ENCODE measurements at places on chromosomes 3 and 15. TPM values are rescaled to one million over a fixed set of nuclear protein-coding genes. Genes with fewer than 3 reads are reported as not detected.

GRCh38 chr3:107745354-107745753, 222.6 kb downstream of the BBX start:
- no peak for DNase-seq
- peaks cover 30% of the 10 kb centered on the region for H3K4me1 ChIP-seq
- H3K27ac ChIP-seq = no peak overlapping the region
- H3K27me3 ChIP-seq = no peaks in the 10 kb centered on the region
- H3K36me3 ChIP-seq = no peaks in the 10 kb centered on the region

GRCh38 chr15:70765504-70766281, 2.3 kb upstream of the UACA start:
- peak overlapping the region; percentile 73 for H3K27ac ChIP-seq
- peaks cover 35% of the 10 kb centered on the region for H3K4me1 ChIP-seq
- H3K4me3 ChIP-seq = peak overlapping the region; percentile 91
- H3K27me3 ChIP-seq = peaks cover 16% of the 10 kb centered on the region
- no peak for DNase-seq

- peaks cover 8% of the 10 kb centered on the region for H3K4me1 ChIP-seq
- H3K36me3 ChIP-seq = no peaks in the 10 kb centered on the region
- H3K27me3 ChIP-seq = no peaks in the 10 kb centered on the region
- no peak for DNase-seq
- no peak overlapping the region for H3K27ac ChIP-seq
These were observed 140.5 kb downstream of the TLE3 start for GRCh38 chr15:69957175-69957574.

DNA sequence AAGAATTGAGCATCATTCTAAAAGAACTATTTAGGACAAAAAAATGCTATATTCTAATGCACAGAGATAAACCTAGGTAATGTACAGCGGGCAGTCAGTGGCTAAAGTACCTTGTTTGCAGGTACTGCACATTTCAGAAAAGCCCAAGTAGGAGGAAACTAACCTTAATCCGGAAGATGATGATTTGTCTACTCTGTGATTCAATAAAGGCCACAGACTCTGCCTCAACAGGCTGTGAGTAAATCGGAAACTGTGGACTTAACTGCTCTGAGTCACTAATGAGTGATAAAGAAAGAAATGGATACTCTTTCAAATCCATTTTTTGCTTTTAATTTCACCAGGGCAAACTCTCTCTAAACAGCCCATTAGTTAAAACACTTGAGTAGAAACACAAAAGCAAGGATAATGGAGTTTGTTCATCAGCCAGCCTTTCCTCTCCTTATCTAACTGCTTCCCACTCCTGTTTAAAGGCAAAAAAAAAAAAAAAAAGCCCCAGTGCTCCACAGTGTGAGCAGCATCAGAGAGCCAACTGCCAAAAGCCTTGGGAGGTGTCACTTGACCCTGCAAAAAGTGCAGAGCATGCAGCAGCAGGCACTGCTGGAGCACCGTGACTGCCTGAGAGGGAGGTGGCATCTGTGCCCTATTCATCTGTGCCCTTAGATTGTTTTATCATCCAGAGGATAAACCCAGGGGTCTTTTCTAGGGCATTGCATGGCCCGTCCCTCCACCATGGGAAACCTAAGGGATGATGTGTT, 187.7 kb downstream of the SATB1 start:
- H3K27ac ChIP-seq = no peak overlapping the region
- H3K27me3 ChIP-seq = no peaks in the 10 kb centered on the region
- peaks cover 37% of the 10 kb centered on the region for H3K4me1 ChIP-seq
- DNase-seq = no peak
- H3K36me3 ChIP-seq = no peaks in the 10 kb centered on the region

GRCh38 chr3:71476950-71477349, 106.6 kb downstream of the FOXP1 start:
- H3K27me3 ChIP-seq = no peaks in the 10 kb centered on the region
- peaks cover 9% of the 10 kb centered on the region for H3K36me3 ChIP-seq
- no peaks in the 10 kb centered on the region for H3K4me1 ChIP-seq
- no peak overlapping the region for H3K4me3 ChIP-seq

DNA sequence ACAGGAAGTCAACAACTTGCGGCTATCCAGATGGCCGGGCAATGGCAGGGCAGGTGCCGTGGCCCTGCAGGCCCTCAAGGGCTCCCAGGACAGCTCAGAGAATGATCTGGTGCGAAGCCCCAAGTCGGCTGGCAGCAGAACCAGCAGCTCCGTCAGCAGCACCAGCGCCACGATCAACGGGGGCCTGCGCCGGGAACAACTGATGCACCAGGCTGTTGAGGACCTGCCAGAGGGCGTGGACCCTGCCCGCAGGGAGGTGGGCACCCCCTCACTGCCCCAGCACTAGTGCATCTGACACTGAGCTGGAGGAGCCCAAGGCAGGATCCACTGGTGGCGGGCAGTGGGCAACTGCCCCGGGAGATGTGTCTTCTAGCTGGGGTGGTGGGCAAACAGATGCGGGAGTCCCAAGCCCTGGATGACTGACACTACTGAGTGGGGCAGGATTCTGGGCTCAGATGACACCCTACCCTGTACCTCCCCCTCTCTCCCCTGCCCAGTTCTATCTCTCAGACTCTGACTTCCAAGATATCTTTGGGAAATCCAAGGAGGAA, 15.9 kb downstream of the VILL start:
- no peaks in the 10 kb centered on the region for H3K36me3 ChIP-seq
- no peak overlapping the region for H3K27ac ChIP-seq
- DNase-seq = no peak
- peaks cover 24% of the 10 kb centered on the region for H3K4me1 ChIP-seq

FBXW12 gene
- total RNA-seq = 0.44 TPM

C3orf22 gene
- total RNA-seq = not detected

SETD2 gene
- 52.7 TPM for total RNA-seq

KY gene
- 0.52 TPM for total RNA-seq

PP2D1 gene
- total RNA-seq = not detected

SEMA3B gene
- 2.9 TPM for total RNA-seq

GP9 gene
- not detected for total RNA-seq

ZMYND10 gene
- total RNA-seq = 2.3 TPM
